Activated CD8-positive, alpha-beta memory T cell treated with anti-CD3 and anti-CD28 coated beads, Interleukin-2, amount 10 ng/mL, durations not matched to agents 7 days and 5 days (primary cell): ENCODE measurements at places on chromosomes 1 and 21. TPM values are rescaled to one million over a fixed set of nuclear protein-coding genes. Genes with fewer than 3 reads are reported as not detected.

DNA sequence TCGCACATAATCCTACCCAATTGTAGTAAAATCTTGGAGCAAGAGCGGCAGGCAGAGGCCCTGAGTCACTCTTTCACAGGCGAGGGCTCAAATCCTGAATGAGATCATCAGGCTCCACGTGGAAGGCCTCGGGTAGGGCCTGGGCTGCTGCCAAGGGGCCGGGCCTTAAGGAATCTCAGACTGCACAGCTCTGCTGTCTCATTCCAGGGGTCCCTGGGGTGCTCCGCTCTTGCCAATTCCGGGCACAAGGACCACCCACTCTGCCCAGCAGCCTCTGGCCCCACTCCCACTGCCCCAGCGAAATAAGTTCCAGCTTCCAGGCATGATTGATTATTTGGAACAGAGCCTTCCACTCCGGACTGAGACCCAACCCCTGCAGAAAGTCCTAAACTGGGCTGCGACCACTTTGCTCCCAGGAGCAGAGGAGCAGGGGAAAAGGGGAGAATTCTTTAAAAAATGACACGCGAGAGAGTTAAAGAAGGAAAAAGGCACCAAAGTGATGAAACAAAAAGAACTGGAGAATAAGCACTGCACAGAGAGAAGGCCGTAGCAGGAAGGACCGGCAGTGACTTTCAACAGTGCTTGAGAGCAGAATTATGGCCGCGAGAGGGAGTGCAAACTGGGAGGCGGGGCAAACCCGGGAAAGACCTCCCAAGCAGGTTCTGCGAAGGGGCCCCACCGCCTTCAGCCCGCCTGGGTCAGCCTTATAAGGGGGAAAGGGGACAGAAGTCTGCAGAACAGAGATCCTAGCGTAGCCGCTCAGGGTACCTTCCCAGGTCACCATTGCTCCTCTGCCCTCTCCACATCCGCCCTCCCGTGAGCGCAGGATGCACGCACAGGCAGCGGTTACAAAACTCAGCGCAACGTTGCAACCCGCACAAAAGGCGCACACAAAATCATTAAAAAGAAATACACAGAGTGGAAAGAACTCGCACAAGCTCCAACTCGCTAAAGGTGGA is 2.0 kb downstream of the ADAMTS1 start:
- H3K27ac ChIP-seq: peak overlapping the region; percentile 55
- DNase-seq: peak; percentile 59
- peak overlapping the region; percentile 61 for H3K4me3 ChIP-seq
- peaks cover 74% of the 10 kb centered on the region for H3K27me3 ChIP-seq
- peaks cover 31% of the 10 kb centered on the region for H3K4me1 ChIP-seq

The NEXN gene
- total RNA-seq: 2.7 TPM

GRCh38 chr1:169260478-169261151 is 107.0 kb downstream of the NME7 start:
- H3K36me3 ChIP-seq: peaks cover 24% of the 10 kb centered on the region
- DNase-seq: no peak
- no peak overlapping the region for H3K4me3 ChIP-seq
- no peaks in the 10 kb centered on the region for H3K27me3 ChIP-seq

The C4BPA gene
- not detected for total RNA-seq

The S100A16 gene
- total RNA-seq: not detected

- no peak overlapping the region for H3K27ac ChIP-seq
- no peak overlapping the region for H3K4me3 ChIP-seq
- no peaks in the 10 kb centered on the region for H3K4me1 ChIP-seq
- no peaks in the 10 kb centered on the region for H3K36me3 ChIP-seq
- H3K27me3 ChIP-seq: no peaks in the 10 kb centered on the region
Measured at GRCh38 chr1:81915937-81916336, 115.2 kb downstream of the ADGRL2 start.

DNA sequence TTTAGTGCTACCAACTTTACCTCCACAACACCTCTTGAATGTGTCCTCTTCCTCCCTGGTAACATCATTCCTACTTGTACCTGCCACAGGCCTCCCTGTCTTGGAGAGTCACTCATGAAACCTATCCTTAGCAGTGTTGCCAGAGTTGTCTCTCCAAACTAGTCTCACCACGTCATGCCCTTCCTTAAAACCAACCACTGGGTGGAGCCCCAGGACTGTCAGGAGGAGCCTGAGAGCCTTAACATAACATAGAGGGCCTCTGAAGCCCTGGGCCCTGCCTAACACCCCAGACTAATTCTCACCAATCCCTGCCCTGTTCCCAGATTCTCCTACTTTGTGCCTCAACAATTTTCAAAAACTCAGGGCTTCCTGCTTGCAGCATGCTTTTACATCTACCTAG is 65.3 kb downstream of the ZNF697 start:
- no peaks in the 10 kb centered on the region for H3K36me3 ChIP-seq
- no peak overlapping the region for H3K4me3 ChIP-seq
- H3K27me3 ChIP-seq: peaks cover 2% of the 10 kb centered on the region
- H3K27ac ChIP-seq: no peak overlapping the region
- no peaks in the 10 kb centered on the region for H3K4me1 ChIP-seq
- peak; percentile 43 for DNase-seq
